ENCODE measurements at places on chromosomes 6 and 20.
A peak's percentile ranks its signal among the peaks of the same experiment; 100 is the strongest.

DNA sequence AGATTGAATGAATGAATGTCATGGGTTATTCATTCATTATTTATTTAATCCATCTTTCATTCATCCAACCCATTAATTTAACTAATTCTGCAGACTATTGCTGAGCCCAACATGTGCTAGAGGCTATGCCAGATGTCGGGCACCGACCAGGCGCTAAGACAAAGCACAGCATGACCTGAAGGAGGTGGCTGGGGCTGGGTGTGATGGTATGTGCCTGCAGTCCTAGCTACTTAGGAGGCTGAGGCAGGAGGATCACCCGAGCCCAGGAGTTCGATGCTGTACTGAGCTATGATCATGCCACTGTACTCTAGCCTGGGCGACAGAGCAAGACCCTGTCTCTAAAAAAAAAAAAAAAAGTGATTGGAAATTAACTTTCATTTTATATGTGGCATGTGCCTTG is 5.7 kb upstream of the SLC22A7 start:
- DNase-seq, result no peak

DNA sequence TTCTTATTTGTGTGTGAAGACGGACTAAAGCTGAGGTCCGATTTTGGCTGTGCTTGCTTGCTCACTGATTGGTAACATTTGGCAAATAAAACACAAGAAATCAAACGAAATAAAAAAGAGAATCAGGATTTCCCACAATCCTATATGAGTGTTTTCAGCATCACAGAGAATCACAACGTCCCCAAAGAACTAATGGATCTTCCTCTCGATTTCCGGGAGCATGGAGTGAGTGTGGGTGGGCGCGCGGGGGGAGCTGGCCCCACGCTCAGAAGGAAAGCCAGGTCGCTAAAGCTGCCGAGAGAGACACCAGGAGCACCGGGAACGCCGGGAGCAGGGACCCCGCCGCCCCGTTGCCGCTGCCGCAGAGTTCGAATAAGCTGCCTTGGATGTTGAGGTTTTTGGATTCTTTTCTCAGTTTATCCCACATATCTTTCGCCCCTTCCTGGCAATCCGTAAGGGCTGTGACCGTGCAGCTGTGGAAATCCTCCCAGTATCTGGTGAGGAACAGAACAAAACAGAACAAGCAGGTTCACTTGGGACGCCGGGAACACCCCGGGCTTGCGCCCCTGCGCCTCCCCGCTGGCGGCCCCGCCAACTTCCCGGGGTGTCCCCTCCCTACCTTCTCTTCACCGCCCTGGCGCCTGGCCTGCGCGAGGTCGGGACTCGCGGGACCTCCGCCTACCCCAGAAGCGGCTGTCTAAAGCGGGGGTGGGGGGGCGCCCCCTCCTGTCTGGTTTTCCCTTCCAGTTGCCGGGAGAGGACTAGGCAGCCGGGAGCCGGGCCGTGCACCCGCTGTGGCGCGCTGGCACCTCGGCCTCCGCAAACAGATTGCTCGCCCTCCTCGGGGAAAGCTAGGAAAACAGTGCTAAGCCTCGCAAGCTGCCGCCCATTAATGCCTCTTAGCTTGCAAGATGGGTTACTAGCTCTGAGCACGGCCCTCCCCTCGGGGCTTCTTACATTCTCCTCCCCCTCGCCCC is 7.7 kb downstream of the NRN1 start:
- DNase-seq, result no peak

DNA sequence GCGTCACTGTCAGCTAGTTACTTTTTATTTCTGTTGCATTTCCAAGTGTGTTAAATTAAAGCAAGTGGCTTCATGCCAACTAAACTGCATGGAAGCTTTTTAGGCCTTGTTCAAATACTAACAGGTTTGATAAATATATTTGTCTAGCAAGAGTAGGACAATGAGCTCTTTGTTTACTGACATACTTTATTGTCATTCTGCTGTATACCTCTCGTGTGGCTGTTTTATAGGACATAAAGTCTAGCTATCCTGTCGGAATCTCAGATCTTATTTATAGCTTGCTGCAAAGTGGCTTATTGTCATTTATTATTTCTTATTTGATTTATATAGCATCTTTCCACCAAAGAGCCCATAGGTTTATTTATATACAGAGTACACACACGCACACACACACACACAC is 711.1 kb downstream of the KIF16B start:
- DNase-seq, result no peak

- DNase-seq, result no peak
Observed at GRCh38 chr6:20198775-20199174, 13.5 kb downstream of the MBOAT1 start.

GRCh38 chr6:24666641-24667377 is at the start of the genes ACOT13 and TDP2:
Gene ACOT13, plus strand, starts transcription at chr6:24667077. Its CDS starts 187 bp downstream, at chr6:24667264.
Gene TDP2, minus strand, starts transcription at chr6:24666899. Its CDS starts 37 bp downstream, at chr6:24666862.
- DNase-seq, result peak; percentile 94

- DNase-seq, result no peak
Observed at GRCh38 chr6:52523378-52524142, 53.3 kb downstream of the TRAM2 start.

- no peak for DNase-seq
Observed at GRCh38 chr6:29479560-29479959, 8.2 kb downstream of the MAS1L start.

DNA sequence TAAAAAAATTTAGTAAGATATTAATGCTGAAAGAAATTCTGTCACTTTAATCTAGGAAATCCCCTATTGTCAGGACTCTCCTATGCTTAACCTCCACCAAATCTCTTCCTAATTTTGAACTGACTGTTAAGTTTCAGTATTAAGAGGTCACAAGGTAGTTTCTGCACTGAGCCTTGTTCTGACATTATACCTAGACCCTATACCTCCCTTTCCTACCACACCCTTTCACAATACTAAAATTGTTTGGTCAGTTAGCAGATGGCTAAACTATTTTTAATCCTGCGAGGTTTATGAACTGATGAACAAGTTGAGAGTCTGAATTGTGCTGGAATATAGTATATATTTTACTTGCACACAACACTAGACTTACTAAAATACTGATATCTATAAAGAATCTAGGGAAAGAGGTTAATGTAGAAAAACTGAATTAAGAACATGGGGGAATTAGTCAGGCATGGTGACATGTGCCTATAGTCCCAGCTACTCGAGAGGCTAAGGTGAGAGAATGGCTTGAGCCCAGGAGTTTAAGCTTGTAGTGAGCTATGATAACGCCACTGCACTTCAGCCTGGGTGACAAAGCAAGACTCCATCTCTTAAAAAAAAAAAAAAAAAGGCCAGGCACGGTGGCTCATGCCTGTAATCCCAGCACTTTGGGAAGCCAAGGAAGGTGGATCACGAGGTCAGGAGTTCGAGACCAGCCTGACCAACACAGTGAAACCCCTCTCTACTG is 51.5 kb downstream of the HBS1L start:
- DNase-seq, result no peak

DNA sequence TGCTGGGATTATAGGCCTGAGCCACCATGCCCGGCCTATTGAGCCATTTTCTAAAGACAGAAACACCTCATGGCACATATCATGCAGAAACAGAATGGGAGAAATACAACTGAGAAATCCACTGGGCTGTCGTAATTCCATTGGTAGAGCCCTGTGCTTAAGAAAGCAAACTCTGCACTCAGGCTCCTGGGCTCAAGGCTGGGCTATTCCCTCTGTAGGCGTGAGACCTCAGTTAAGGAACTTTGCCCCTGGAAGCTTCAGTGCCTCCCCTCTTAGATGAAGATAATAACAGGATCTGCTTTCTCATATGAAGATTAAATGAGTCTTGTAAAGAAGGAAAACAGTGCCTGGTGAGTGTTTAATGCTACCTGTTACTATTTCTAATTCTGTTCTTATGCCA is 120.3 kb downstream of the PXDC1 start:
- no peak for DNase-seq

- no peak for DNase-seq
Observed at GRCh38 chr6:54285595-54285994, 22.6 kb upstream of the TINAG start.

GRCh38 chr20:16556301-16556700 is 16.9 kb downstream of the KIF16B start:
- no peak for DNase-seq

DNA sequence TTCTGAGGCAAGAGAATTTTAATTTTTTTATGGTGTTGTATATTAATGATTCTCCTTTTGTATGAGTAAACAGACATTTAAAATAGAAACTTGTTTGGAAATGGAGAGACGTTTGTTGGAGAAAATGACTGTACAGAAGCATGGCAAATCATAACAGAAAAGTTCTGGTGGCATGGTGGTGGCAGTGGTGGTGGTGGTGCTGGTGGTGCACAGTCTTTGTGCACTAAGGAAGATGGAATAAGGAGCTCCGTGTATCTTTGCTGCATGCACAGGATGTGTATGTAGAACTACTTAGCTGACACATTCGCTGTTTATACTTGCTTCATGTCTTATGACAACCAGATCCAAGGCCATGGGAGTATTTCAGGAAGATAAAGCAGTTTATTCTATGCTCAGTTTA is 294.9 kb downstream of the UTRN start:
- no peak for DNase-seq

DNA sequence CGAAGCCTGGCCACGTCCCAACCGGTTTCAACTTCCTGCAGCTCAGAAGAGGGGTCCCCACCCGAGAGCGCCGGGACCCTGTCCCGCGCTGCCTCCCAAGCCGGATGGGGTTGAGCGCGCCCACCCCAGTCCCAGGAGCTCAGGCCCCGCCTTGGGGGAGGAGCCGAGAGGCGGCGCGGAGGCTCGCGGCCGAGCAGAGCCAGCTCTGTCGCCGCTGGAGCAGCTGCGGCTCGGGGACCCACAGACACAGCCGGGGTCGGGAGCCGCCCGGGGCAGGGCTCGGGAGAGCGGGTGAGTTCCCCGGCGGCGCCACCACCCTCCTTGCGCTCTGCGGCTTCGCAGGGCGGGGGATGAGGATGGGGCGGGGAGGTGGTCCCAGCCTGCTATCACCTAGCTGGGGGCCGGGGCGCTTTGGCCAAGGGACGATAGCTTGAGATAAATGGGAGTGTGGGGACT is at the start of gene PPP1R16B:
Gene PPP1R16B (plus strand): TSS at position 196 of the 456 bp plus-strand sequence. CDS start 30,229 bp downstream, outside the sequence.
- peak; percentile 32 for DNase-seq

DNA sequence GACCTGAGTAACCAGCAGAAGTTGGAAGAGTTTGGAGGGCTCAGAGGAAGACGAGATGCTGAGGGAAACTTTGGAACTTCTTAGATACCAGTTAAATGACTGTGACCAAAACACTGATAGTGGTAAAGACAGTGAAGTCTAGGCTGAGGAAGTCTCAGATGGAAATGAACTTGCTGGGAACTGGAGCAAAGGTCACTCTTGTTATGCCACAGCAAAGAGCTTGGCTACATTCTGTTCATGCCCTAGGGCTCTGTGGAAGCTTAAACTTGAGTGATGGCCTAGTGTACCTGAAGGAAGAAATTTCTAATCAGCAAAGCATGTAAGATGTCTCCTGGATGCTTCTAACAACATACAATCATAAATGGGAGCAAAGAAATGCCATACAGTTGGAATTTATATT is 24.7 kb downstream of the WDR27 start:
- DNase-seq, result no peak

DNA sequence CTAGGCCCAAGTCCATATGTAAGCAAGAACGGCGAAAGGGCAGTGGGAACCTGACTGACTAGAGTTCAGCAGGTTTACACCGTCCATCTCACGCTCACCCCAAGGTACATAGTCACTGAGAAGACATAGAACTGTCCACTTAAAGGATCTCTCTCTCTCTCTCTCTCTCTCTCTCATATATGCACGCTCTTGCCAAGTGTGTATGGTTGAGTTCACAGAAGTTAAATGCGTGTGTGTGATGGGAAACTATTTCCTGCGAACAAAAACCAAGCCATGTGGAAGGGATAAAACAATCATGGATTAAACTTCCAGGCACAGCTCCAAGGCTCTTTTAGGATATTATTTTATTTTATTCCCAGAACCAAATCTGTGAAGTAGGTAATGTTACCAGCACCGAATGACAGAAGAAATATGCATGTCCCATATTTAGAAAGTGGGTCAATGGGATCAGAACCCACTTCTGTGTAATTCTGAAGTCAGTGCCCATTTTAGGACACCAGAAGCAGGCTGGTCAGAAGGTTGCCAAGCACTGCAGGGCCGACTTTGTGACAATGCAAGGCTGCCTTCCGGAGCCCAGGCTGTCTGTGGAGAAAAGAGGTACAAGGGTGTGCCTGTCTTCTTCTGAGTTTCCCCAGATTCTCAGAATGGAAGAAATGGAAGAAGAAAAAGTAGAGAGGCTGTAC is 49.2 kb upstream of the MAP7 start:
- DNase-seq, result no peak

GRCh38 chr20:46172455-46172854 is 54.3 kb downstream of the CD40 start:
- DNase-seq, result no peak

GRCh38 chr20:46205349-46205748 is 87.2 kb downstream of the CD40 start:
- DNase-seq, result peak; percentile 4

GRCh38 chr20:50303573-50304500 is 113.2 kb downstream of the CEBPB start:
- DNase-seq, result no peak

DNA sequence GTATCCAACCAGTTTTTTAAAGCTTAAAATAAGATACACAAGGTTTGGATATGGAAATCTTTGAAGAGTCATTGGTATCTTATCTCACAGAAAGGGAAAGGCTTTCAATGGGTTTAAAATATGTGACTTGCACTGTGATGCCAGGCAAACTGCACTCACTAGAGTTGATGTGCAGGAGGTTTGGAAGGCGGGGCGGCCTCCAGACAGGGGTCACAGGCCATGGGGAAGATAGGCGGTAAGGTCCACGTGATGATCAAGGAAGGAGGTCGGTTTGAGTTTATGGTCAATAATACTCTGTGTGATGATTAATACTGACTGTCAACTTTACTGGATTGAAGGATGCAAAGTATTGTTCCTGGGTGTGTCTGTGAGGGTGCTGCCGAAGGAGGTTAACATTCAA is 9.5 kb upstream of the RAMACL start:
- no peak for DNase-seq

- no peak for DNase-seq
Observed at GRCh38 chr6:89859744-89860143, 30.1 kb downstream of the CASP8AP2 start.

DNA sequence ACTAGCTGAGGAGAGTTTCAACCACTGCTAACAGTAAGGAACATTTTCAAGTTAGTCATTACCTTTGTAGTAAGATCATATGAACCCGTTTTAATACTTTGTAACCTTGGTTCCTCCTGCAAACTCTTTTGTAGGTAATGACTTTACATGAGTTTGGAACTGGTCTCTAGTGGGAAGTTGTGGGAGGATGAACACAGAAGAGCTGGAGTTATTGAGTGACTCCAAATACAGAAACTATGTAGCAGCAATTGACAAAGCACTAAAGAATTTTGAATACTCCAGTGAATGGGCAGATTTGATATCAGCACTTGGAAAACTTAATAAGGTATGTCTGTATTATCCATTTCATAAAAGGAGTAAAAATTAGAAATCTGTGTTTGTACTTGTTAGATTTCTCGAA is 29.3 kb downstream of the DOP1A start:
- DNase-seq, result no peak

DNA sequence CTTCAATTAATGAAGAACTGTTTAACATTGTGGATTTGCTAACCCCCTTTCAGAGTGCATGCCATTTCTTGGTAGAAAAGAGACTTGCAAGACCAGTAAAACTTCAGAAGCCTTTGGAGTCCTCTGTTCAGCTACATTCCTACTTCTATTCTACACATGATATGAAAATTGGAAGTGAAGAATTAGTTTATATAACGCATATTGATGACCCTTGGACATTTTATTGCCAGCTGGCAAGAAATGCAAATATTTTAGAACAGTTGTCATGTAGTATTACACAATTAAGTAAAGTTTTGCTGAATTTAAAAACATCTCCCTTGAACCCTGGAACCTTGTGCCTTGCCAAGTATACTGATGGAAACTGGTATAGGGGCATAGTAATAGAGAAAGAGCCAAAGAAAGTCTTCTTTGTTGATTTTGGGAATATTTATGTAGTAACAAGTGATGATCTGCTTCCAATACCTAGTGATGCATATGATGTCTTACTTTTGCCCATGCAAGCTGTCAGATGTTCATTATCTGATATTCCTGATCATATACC is 3.3 kb downstream of the TDRD6 start:
- DNase-seq, result no peak

All from kidney capillary endothelial cell (primary cell).